ENCODE measurements at places on chromosomes 1 and 21.

DNA sequence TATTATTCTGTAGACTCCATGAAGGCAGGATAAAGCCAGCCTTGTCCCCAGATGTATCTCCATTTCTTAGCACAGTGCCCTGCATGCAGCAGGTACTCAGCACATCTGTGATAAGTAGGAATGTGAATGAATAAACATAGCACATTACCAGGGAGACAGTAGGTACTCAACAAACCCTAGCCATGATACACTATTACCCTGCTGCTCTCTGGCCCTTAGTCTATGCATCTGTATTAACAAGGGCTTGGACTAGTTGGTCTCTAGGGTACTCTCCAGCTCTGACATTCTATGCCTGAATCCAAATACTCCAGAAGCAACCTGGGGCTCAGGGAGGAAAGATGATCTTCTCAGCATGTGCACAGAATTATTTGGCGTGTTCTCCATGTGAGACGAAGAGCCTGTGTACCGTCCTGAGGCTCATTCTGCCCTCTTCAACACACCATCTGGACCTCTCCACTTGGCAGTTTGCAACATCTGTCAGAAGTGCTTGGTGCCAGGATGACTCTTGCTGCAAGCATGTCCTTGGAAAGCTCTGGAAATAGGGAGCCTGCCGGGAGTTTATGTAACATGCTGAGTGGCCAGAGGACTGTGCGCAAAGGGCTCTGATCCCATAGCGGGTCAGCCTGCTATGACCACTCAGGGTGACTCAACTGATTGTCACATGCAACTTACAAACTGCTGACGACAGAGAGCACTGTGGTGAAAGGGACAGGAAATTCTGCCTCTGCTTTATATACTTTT lies 228.2 kb upstream of the USP24 start:
- DNase-seq, result no peak

DNA sequence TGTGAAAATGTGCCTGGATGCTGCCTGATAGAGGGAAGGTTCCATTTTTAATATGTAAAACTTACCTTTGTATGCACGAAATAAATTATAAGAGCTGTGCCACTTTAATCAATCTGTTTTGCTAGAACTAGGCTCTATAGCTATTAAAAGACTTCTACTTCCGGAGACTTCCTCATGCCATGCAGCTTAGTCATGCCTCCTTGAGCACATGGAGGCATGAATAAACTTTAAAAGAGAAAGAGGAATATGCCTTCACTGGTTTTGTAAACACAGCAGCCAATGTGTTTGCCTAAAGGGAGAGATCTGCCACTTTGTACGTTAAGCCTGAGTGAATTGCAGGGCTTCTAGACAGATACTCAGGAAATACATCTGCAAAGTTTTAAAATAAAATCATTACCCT lies 604.6 kb downstream of the LRRIQ3 start:
- peak; percentile 59 for DNase-seq

DNA sequence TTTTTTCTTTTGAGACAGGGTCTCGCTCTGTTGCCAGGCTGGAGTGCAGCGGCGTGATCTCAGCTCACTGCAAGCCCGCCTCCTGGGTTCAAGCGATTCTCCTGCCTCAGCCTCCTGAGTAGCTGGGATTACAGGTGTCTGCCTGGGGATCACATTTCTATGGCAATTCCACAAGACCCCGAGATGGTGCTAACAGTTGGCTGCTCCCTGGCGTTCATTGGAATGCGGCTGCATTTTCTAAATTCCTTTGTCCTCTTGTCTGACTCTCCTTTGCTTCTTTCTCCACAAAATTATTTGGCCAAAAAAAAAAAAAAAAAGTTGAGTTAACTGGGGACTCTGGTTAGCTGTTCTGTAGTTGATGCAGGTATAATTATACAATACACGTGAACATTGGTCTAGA lies 176.4 kb downstream of the ETS2 start:
- DNase-seq, result no peak

- no peak for DNase-seq
Observed at GRCh38 chr1:206809504-206810084, 37.3 kb upstream of the IL10 start.

GRCh38 chr1:71882637-71883036 lies 399.7 kb downstream of the NEGR1 start:
- DNase-seq, result no peak

DNA sequence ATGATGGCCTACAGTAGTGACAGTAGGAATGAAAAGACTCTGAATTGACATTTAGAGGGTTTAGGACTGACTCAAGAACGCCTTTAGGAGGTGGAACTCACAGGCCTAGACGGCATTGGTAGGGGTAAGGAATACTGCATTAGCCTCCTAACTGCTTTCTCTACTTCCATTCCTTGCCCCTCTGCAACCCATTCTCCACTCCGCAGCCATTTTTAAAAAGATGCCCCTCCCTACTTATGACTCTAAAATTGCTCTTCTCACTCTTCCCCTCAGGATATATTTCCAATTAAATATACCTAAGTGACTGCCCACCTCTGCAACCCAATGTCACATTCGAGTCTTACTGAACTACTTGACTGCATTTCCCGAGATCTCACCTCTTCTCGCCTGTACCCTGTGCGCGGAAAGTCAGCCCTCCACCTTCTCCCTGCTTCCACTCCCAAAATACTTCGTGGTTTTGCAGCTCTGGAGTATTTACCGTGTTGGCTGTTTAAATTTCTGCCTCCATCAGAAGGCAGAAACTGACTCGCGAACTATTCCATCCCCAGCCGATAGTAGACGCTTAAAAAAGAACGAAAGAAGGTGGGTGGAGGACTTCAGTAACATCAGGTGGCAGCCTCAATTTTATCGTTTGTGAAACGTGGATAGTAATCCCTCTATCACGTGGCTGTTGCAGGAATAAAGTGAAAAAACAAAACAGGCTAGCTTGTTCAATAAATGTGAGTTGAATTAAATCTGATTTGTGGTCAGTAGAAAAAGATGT lies 1.1 kb upstream of the YBX1 start:
- DNase-seq, result no peak

GRCh38 chr1:241817956-241818612 lies 29.9 kb upstream of the EXO1 start:
- no peak for DNase-seq

GRCh38 chr1:161298116-161298515 lies 11.7 kb downstream of the MPZ start:
- DNase-seq, result no peak

All from urinary bladder (tissue), 4 donors.